Right ventricle myocardium inferior (tissue), 1 donor: ENCODE measurements at places on chromosomes 12 and 14.
A peak's percentile ranks its signal among the peaks of the same experiment; 100 is the strongest.

DNA sequence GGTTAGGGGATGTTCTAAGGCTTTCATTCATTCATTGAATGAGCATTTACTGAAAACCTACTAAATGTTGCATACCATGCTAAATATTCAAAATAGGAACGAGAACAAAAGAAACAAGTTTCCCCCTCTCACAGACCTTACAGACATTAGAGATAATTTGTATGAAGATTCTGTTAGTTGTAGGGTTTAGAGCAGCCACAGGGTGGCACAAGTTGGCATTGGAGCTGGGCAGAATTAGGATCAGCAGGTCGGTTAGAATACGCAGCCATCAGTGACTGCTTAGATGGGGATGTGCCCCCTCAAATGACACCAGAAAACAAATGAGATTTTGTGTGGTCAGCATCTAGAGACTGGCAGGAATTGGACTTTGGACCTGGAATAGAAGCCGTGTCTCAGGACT is 166.3 kb upstream of the DAAM1 start:
- DNase-seq, result no peak

GRCh38 chr12:92551853-92552397 is 150.9 kb upstream of the PLEKHG7 start:
- no peak for DNase-seq

DNA sequence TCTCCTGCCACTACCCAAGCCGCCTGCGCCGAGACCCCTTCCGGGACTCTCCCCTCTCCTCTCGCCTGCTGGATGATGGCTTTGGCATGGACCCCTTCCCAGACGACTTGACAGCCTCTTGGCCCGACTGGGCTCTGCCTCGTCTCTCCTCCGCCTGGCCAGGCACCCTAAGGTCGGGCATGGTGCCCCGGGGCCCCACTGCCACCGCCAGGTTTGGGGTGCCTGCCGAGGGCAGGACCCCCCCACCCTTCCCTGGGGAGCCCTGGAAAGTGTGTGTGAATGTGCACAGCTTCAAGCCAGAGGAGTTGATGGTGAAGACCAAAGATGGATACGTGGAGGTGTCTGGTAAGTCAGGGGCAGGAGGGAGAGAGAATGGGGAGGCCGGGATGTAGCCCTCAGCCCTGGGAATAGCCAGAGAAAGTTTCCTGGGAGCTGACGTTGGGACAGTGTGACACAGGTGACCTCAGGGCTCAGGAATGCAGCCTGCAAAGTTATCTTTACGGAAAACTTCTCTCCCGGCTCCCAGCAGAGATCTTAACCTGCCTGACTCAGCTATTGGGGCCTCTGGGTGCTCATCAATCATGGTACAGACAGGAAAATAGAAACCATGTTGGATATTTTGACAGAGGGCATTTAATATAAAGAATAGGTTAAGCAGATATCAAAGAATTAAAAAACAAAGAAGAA is 747 bp downstream of the HSPB8 start:
- peak; percentile 73 for DNase-seq

- no peak for DNase-seq
Measured at GRCh38 chr12:121388421-121388981, 11.4 kb upstream of the RNF34 start.

- DNase-seq, result no peak
Measured at GRCh38 chr14:61262082-61262481, 19.1 kb downstream of the TMEM30B start.

DNA sequence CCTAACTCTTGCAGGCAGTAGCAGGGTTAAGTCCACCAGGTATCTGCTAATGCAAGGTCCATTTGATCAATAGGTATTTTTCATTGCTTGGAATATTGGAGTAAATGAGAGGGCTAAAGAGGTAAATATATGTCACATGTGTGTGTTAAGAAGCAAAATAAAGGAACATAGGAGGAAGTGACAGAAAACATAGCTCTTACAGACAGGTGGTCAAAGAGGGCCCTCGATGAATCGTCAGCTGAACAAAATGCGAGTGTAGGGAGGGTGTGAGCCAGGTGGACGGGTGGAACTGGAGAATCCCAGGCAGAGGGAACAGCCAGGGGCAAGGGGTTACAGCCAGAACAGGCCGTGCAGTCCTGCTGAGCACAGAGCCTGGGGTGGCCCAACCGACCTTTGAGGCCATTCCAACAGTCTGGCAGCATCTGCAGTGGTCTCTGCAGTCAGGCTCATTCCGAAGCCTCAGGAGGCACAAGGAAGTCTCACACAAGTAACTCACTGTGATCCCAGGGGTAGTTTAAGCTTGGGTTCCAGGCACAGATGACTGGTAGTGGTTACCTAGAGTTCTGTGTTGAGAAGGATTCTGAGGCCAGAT is 43.2 kb downstream of the CCDC88C start:
- peak; percentile 11 for DNase-seq

GRCh38 chr14:89899917-89900663 is 54.4 kb downstream of the EFCAB11 start:
- no peak for DNase-seq

DNA sequence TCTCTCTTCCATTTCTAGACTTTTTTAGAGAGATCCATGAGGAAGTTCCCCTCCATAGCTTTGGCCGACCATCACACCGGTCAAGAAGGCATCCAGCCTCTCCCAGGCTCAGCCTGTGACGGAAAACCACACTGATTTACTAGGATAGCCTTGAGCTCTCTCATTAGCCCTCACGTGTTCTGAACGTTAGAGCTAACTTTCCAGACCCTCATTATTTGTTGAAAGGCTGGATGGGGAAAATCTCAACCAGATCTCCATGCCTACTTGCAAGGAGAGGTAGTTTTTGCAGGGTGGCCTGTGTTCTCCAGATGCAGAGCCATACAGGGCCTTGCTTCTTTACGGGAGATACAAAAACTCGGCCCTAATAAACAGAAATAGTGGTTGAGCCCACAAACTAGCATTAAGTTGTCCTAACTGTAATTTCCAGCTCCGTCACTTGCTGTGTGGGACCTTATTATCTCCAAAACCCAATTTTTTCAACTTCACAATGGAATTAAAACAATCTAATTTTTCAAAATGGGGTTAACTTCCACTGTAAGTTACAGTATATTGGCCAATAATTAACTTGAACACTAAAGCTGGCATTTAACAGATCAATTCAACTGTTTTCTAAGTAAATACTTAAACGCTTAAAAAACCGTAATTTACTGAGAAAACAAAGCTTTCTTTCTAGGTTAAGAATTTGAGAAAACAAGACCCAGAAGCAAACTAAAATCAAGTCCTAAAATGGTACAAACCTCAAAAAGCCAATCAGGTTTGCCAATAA is 65.3 kb downstream of the KLHL28 start:
- no peak for DNase-seq

GRCh38 chr12:127726671-127727315 is 540.2 kb upstream of the TMEM132C start:
- no peak for DNase-seq

- DNase-seq, result no peak
Measured at GRCh38 chr12:84512751-84513150, 399.8 kb downstream of the SLC6A15 start.

DNA sequence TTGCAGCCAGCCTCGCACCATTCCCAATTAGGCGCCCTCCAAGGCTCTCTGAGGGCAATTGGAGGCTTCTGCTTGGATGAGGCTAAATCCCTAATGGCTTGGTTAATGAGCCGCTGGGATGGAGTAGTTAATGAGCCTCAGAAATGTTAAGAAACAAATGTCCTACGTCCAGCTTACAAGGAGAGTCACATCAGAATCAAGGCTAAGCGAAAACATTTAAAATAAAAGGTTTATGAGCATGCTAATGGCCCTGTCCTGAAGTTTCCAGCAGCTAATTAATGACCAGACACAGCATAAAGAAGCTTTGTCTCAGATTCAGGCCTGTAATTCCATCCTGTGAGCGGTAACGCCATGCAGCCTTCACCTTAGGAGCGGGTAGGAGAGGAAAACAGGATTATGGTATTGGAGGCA is 200.7 kb upstream of the BCL2L14 start:
- DNase-seq, result no peak

- no peak for DNase-seq
Measured at GRCh38 chr12:78725951-78726580, 138.5 kb upstream of the SYT1 start.

- no peak for DNase-seq
Measured at GRCh38 chr14:101713621-101714349, 47.7 kb upstream of the PPP2R5C start.

DNA sequence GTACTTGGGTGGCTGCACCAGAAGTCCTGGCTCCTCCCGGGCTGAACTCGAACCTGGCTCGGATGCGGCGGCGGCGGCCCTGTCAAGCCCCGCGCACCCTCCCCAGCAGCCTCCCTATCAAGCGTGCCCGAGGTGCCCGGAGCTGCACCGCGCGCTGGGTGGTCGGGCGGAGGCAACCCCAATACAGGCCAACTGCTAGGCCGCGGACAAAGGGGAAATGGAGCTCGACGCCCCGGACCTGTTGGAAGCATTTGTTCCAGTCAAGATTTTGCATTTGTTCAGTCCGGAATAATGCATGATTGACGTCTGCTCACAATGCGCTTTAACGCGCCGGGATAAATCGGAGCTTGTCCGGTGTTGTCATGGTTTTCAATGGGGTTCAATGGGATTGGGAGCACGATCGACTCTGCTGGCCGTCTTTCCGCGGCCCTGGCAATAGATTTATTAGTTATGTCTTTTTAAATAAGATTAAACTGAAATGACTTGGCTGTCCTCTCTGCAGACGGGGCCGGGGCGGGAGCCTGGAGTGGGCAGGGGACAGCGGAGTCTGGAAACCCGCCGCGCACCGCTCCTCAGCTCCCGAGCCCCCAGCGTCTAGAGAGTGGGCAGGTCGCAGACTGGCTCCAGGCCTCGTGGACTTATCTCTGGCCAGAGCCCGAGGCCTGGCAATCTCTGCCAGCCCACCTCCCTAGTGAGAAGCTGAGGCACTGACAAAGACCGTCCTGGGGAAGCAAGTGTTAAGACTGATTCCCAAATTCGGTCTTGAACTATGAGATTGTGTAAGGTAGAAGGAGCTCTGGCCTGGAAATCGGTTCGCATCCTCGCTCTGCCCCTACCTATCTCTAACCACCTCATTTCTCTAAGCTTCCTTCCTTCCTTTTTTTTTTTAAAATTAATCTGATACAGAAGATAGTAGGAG is 1.7 kb upstream of the NKX2-8 start:
- DNase-seq, result no peak

- no peak for DNase-seq
Measured at GRCh38 chr12:58513852-58514251, 406.5 kb downstream of the LRIG3 start.

DNA sequence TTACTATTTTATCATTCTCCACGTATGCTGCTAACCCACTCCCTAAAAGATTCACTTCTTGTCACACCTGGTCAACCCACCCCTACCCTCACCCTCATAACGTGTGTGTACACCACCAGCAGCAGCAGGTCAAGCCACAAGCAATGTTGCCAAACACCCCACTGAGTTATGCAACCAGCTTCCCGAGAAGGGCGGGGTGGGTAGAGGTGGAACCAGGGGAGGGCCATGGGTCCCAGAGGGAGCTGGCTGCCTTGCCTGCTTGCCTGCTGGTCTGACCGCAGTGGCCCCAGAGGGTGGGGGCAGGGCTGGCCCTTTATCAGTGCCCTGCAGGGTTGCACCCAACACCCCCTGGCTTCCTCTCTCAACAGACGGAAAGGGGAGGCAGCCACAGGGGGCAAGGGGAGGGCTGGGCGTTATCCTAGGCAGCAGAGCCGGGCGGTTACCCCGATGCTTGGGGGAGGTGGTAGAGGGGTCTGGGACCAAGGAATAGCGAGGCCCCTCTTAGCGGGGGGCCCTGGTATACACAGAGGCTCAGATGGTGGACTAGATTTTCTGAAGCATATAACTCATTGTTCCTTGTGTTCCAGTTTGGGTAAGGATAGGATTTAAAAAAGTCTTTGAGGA is 3.5 kb upstream of the NFE2 start:
- peak; percentile 90 for DNase-seq

DNA sequence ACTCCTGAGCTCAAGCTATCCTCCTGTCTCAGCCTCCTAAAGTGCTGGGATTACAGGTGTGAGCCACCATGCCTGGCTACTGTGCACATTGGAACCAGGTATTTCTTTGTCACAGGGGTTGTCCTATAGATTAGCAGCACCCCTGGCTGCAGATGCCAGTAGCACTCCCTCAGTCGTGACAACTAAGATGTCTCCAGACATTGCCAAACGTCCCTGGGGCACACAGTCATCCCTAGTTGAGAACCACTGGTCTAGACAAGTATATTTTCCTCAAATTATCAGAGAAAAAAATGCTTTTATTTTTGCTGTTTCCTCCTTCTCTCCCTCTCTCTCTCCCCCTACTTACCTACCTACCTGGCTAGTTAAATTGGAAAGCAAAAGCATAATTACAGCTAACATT is 17.9 kb upstream of the P2RX7 start:
- no peak for DNase-seq

GRCh38 chr12:132218915-132219314 is 74.7 kb downstream of the NOC4L start:
- peak; percentile 55 for DNase-seq

DNA sequence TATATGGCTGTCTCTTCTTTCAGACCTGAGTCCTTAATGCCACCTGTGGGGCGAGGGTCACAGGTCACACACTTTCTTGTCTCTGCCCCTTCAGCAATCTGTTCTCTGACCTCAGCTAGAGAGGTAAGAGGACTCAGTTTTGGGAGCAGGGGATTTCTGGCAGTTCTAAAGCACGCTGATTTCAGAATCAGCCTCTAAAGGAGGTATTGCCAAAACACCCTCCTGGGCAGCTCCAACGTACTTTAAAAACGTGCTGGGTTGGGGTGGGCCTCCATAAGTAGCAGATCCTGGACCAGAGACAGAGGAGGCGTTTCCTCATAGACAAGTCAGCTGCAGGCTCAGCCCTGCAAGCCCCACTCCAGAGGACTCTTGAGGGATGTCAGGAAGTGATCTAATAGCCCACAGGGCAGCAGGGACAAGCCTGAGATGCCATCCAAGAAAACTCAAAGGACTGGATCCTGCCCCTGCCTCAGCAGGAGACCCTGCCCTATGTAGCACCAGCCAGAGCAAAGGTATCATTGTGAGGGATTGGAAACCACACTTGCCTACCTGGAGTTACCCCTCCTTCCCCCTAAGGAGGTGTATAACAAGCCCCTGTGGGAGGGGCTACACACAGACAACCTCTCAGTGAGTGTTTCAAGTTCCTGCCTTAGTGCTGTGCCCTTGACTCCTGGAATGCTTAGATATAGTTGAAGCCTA is 8.5 kb downstream of the CTDSP2 start:
- no peak for DNase-seq

GRCh38 chr14:63051992-63052391 is 6.7 kb upstream of the KCNH5 start:
- no peak for DNase-seq

GRCh38 chr14:79709573-79709972 is 501.7 kb downstream of the DIO2 start:
- no peak for DNase-seq

- peak; percentile 76 for DNase-seq
Measured at GRCh38 chr14:91417983-91418386, 365 bp upstream of the CCDC88C start.
